ENCODE measurements at places on chromosomes 6 and 20.

GRCh38 chr6:42204768-42205282 is 10.1 kb upstream of the GUCA1B start:
- DNase-seq, result no peak

- DNase-seq, result peak; percentile 72
Observed at GRCh38 chr20:34705397-34706301, 1.5 kb downstream of the TP53INP2 start.

DNA sequence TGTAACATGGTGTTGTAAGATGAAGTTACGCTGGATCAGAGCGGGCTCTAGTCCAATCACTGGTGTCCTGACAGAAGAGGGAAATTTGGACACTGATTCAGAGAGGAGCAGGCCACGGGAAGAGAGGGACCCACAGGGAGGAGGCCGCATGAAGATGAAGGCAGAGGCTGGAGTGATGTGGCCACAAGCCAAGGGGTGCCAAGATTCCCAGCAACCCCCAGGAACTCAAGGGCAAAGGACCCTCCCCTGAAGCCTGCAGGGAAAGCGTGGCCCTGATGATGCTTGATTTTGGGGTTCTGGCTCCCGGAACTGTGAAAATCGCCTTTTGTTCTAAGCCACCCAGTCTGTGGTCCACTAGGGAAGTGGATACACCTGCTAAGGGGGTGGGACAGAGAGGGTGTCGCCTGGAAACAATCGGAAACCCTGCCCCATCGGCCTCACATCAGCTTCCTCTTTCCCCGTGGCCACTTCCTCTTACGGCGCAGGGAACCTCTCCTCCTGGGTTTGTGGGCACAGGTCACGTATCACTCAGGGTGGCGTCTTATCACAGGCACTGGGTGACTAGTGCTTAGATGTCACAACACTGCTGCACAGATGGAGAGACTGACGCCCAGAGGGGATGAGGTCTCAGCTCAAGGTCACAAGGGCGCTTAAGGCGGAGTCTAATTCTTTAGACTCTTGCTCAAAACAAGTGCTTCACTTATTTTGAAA is 58.0 kb downstream of the SULF2 start:
- DNase-seq, result peak; percentile 94

DNA sequence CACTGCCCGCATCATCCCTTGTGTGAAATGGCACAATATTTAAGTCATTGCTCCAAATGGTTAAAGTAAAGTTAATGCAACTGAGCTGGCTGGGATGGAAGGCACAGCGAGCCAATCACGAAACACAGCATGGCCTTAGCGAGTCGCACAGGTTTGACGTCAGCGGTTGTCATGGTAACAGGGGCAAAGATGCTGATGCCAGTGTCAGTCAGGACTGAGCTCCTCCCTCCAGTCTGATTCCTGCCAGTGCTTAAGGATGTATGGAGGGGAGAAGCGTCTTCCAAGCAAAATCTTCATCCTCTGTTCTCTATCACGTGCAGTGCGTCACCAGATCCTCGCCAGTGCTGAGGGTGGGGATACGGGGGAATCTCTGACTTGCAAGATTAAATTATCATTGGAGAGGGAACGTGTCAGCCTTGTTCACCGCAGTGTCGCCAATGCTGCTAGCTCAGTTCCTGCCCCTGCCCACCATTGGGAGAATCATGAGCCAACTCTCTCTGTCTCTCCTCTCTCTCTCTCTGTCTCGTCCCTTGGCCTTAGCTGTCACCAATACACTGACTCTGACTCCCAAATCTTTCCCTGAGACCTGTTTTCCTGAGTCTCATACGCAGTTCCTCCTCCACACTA is 24.5 kb downstream of the TSPYL4 start:
- peak; percentile 91 for DNase-seq

- no peak for DNase-seq
Observed at GRCh38 chr20:61443443-61444126, 191.5 kb downstream of the CDH4 start.

- DNase-seq, result no peak
Observed at GRCh38 chr6:19603721-19604120, 233.4 kb upstream of the ID4 start.

- DNase-seq, result peak; percentile 92
Observed at GRCh38 chr6:53484476-53485280, 60.2 kb downstream of the GCLC start.

- DNase-seq, result no peak
Observed at GRCh38 chr6:64294034-64294433, 658.4 kb downstream of the PHF3 start.
